ENCODE measurements at places on chromosomes 12 and 14.

- DNase-seq = no peak
Measured at GRCh38 chr12:8709124-8709830, 11.5 kb downstream of the RIMKLB start.

GRCh38 chr12:96878704-96879103 lies 28.4 kb upstream of the NEDD1 start:
- no peak for DNase-seq

- no peak for DNase-seq
Measured at GRCh38 chr12:55684761-55685370, 22.8 kb downstream of the ITGA7 start.

GRCh38 chr14:68780358-68781160 lies 12.3 kb downstream of the ZFP36L1 start:
- peak; percentile 42 for DNase-seq

DNA sequence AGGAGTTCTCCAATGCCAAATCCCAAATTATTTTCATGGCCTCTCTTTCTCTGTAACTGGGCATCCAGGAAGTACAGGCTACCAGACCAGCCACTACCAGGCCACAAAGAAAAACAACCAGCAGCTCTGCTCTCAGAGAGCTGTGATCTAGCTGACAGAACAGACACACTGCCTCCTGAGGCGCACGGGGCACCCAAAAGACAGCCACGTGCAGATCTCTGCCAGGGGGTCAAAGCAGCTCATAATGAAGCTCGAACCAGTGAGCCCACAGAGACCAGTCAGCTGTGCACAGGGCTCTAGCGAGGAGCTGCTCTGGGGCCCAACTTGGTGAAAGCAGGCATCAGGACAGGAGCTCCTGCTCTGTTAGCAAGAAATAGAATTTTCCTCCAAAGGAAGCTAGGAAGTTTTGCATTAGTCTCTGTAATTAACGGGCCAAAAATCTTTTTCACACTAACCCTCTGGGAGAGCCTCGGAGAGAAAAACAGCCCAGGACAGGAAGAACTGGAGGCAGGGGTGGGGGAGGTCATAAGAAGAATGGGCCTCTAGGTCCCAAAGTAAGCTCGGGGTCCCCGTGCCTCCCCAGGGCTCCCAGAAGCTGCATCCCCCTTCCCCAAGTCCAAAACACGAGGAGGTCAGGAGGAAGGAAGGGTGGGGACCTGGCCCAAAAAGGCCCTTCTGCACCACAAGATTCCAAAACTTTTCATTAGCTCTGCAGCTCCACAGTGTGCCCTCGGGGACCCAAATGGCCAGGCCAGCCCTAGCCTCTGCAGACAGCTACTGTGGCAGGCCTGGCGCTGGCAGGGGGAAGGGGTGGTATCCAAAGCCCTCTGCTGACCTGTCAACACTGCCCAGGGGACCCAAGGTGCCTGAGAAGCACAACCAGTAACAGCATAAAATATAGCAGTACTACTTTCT lies 30.2 kb downstream of the ACTN1 start:
- no peak for DNase-seq

DNA sequence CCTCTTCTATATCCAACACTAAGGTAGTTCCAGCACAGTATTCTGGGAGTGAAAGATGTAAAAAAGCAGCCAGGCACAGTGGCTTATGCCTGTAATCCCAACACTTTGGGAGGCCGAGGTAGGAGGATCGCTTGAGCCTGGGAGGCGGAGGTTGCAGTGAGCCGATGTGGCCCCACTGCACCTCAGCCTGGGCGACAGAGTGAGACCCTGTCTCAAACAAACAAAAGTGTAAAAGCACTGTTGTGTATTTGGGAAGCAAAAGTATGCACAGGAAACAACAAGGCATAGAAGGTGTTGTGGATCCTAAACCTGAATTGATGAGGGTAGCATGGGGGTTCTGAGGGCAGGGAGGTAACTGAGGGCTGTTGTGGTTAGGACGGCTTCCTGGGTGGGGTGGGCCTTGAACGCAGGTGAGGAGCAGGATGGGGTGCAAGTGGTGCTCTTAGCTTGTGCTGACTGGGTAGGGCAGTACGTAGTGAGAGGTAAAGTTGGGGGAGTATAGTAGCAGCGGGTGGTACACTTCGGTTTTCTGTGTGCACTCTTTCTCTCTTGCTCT lies 64.2 kb downstream of the RASSF3 start:
- peak; percentile 74 for DNase-seq

- DNase-seq = no peak
Measured at GRCh38 chr14:50047274-50047676, 69.1 kb downstream of the VCPKMT start.

- no peak for DNase-seq
Measured at GRCh38 chr14:34020014-34020413, 69.1 kb upstream of the EGLN3 start.

- DNase-seq = no peak
Measured at GRCh38 chr14:77620222-77620870, 3.9 kb upstream of the SPTLC2 start.

- peak; percentile 20 for DNase-seq
Measured at GRCh38 chr14:20757965-20758364, 10.2 kb upstream of the EDDM3B start.

DNA sequence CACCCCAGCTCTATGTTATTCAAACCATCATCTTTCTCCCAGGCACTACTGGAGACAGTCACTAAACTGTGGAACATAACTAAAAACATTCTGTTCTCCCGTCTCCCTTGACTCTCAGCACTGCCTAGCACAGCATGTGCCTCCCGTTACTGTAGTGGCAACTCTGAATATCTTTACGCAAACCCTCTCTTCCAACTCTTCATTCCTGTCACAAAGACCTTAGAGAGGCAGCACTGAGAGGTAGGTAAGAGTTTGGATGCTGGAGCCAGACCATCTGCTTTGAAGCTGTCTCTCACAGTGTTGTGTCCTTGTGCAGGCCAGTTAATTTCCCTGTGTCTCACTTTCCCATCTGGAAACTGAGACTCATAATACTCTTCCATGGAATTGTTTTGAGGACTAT lies 108.1 kb downstream of the DIP2B start:
- DNase-seq = no peak

DNA sequence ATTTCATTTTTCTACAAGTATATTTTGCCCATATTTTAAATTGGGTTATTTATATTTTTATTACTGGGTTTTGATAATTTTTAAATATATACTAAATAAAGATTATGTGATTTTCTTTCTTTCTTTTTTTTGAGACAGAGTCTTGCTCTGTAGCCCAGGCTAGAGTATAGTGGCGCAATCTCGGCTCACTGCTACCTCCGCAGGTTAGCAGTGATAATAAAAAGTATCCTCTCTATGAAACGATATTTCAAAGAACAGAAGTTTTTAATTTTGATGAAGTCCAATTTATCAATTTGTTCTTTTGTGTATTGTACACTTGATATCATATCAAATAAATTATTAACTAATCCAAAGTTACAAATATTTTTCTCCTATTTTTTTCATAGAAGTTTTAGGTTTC lies 47.2 kb upstream of the LDHB start:
- DNase-seq = no peak

DNA sequence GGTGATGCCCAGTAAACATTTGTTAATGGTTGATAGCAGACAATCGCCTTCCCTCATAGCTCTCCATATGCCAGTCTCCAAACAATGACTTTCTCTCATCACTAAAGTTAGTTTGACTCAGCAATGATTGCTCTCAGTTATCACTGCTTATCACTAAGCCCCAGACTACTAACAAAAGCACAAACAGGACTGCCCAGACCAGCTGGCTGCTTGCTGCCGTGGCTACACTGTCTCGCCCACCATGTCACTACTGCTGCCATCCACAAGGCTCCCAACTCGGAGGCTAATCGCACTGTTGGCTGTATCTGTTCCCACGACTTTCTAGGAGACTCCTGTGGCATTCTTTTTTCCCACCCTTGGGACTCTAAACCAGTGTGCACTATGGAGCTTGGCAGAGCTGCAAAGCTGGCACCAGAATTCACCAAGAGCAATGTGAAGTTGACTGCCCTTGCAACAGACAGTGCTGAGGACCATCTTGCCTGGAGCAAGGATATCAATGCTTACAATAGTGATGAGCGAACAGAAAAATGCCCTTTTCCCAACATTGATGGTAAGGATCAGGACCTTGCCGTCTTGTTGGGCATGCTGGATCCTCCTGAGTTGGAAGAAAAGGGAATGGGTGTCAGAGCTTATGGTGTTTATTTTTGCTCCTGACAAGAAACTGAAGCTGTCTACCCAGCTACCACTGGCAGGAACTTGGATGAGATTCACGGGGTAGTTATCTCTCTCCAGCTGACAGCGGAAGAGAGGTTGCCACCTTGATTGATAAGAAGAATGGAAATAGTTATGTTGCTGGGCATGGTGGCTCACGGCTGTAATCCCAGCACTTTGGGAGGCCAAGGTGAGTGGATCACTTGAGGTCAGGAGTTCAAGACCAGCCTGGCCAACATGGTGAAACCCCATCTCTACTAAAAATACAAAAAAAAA lies 27.1 kb upstream of the NR2C1 start:
- no peak for DNase-seq

GRCh38 chr12:83150465-83151189 lies 463.9 kb downstream of the TMTC2 start:
- no peak for DNase-seq

DNA sequence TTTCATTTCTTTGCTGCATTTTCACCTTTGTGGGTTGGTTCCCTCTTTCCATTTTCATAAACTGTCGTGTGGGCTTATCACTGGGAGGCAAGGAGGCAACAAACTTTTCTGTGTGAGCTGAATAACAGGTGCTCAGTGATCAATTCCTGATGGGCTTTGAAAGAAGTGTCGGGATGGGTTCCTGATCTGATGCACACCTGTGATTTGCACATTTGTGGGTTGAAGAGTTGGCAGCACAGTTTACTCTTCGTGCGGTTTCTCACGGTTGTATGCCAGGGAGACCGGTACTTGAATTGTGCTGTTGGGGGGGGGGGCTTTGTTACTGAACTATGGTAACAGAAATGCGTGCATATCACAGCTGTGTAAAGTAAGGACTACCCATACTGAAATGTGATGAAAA lies 16.0 kb upstream of the ASPG start:
- no peak for DNase-seq

DNA sequence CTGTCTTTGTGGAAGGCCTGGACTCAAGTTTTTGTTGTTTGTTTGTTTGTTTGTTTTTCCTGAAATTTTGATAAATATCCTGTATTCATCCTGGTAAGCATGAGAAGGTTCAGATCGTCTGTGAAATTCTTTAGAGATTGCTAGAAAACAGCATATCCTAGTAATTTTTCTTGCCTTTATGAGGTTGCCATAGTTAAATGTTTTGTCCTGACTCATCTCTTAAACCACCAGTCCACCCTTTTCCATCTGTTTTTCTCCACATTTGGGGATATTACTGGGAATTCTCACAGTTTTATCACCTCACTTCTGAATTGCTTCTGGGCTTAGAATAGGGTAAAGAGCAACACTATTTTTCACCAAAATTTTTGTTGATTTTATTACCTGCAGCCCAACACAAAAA lies 248.3 kb downstream of the FBXL14 start:
- no peak for DNase-seq

DNA sequence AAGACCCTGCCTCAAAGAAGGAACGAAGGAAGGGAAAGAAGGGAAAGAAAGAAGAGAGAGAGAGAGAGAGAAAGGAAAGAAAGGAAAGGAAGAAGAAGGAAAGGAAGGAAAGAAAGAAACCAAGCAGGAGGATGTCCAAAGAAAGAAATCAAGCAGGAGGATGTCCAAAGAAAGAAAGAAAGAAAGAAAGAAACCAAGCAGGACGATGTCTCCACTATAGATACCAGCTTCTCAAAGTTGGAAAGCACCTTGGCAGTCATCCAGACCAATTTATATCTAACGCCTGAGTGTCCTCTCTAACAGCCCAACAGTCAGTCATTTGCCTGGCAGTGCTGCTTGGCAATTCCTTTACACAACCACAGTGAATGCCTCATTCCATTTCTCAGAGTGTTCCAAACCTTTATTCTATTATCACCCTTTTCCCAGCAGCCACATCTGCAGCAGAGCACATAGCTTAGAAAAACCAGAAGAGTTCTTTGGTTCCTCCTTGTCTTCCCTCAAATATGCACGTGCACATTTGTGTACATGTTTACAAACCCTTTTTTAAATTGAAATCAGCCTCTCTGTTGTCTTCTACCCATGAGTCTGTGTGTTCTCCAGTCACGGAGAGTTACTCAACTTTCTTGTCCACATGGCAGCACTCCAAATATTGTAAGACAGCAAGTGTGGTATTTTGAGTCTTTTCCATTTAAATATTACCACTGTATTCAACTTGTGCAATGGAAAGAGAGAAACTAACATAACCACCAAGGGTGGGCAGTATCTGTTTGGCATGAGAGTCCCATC lies 138.4 kb downstream of the STXBP6 start:
- DNase-seq = no peak

DNA sequence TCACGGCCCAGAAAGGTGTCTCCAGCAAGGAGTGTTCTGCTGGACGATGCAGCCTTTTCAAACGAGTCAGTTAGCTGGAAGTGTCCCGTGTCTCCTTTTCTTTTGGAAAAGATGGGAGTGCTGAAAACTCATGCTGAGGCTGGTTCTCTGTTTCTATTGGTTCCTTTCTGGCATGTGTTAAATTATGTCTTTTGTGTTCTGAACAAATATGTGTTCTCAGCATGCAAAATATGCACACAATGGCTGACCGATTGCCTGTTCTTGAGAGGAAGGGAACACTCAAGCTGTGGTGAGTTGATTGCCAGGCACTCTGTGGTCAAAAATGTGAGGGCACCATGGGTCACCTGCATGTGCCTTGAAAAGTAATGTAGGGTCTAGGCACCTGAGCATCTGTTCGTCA lies 181.3 kb downstream of the CACNA1C start:
- no peak for DNase-seq

DNA sequence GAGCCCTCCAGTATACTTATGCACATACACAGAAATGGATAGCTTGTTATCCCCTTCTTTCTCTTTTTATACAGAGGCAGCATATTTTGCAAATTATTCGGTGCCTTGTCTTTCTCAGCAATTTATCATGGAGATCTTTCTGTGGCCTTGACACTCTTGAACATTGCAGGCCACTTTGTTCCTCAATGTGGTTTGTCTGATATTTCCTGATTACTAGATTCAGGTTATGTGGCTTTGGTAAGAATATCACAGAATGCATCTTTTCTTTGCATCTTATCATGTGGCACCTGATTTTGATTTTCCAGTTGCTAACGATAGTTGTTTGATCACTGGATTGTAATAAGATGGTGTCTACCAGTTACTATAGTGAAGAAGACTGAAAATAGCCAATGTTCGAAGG lies 7.1 kb upstream of the SNRPF start:
- no peak for DNase-seq

DNA sequence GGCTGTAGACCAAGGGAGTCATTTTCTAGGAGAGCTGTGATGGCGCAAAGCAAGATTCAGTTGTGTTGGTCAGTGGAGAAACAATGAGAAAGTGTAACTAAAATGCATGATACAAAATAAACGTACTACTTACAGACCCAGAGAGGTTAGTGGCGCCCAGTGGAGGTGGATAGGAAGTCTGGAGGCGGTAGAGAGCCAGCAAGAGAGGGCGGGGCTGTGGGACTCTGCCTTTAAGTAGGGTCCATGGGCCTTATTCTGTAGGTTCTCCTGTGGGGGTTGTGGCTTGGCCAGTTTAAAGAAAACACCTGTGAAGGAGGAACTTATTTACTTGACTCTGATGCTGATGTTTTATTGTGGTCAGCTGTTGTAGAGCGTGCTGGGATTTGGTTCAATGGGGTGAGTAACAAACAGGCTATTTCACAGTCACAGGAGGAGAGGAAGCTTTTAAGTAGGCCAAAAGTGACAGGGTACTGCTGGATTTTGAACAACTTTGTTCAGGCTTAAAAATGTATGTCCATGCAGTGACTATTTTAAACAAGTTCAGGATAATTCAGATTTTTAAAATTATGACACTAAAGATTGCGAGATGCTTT lies 1097.7 kb downstream of the TMTC2 start:
- no peak for DNase-seq

GRCh38 chr12:105261010-105261409 lies 25.0 kb upstream of the APPL2 start:
- DNase-seq = no peak

GRCh38 chr12:100324498-100324897 lies 32.4 kb upstream of the SLC17A8 start:
- no peak for DNase-seq
